Stomach (tissue), 19 donors: ENCODE measurements at places on chromosomes 7 and 10. TPM values are rescaled to one million over a fixed set of nuclear protein-coding genes. Genes with fewer than 3 reads are reported as not detected.

GRCh38 chr10:29970576-29970975, 88.8 kb downstream of the JCAD start:
- DNase-seq = no peak

DNA sequence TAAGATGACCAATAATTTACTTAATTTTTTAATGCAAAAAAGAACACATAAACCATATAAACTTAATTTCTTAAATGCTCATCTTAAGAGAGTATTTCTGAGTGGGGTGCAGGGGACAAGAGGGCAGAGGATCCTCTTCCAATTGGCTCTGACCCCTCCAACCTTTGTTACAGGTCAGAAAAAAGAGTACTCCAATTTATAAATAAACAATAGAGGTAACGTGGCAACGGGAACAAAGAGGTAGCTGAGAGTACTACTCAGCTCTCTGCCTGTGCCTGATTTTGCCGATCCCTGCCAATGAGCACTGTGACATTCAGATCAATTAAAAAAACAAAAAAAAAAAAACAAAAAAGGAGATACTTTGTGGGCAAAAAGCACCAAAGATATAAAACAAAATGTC, 307.9 kb downstream of the PARD3 start:
- no peak for DNase-seq

- DNase-seq = no peak
Measured at GRCh38 chr7:2792856-2793487, 51.1 kb downstream of the GNA12 start.

GRCh38 chr7:54864663-54865062, 105.7 kb upstream of the SEC61G start:
- no peak for DNase-seq

GRCh38 chr10:98560565-98560964, 113.8 kb upstream of the HPS1 start:
- no peak for DNase-seq

DNA sequence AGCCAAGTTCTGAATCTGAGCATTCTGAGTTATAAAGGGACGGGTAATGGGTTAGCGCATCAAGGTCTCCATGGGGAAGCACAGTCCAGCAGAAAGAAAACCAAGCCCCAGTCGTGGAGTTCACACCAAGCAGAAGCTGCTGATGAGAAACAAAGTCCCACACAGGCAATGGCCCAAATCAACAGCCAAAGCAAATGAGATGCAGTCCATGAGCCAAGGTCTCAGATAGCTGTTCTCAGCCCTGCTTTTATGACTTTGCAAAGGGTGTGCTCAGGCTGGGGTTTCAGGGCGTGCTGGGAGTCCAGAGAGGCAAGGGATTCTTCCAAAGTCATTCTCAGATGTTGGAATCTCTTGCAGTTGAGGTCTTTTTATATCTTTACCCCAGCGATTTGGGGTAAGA, 32.0 kb downstream of the THNSL1 start:
- DNase-seq = no peak

The CALHM3 gene
- not detected for polyA plus RNA-seq

DNA sequence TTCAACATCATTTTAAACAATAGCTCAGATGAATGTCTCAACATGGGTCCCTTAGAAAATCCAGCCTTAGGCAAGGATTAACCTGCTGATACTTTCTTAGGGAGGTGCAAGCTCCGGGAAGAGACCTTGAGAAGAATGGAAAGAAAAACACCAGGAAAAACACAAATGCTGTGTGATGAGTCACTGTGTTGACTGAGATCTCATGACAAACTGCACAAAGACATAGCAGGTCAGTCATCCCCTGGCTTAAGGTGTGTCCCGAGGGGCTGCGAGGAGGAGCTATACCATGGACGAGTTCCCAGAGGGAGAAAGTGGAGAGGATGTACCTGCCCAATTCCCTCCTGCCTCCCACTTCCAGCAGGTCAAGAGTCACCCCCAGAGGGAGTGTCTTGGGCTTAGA, 98.0 kb downstream of the TEX36 start:
- DNase-seq = no peak

DNA sequence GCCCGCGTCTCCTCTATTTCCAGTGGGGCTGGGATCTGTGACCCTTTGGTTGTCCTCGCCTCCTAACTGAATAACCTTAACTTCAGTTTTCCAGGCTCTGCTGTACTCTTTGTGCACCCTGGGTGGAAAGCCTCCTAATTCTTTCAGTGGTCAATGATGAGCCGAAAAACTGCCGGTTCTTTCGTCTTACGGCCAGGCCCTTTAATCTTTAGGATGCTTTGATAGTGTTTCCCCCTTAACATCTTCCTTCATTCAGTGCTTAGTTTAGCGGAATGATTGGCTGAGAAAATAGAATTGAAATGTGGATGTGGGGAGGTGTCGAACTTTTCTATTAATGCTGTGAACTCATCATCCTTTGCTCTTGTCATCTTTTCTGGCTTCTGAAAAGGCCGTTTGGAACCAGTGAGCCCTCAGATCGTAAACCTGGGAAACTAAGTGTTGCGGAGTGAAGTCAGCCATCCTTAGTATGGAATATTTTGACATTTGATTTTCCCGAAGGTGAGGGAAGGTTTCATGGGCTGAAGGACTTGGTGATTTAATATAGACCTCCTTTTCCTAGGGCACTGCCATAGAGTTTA, 847 bp downstream of the GARS1 start:
- no peak for DNase-seq

DNA sequence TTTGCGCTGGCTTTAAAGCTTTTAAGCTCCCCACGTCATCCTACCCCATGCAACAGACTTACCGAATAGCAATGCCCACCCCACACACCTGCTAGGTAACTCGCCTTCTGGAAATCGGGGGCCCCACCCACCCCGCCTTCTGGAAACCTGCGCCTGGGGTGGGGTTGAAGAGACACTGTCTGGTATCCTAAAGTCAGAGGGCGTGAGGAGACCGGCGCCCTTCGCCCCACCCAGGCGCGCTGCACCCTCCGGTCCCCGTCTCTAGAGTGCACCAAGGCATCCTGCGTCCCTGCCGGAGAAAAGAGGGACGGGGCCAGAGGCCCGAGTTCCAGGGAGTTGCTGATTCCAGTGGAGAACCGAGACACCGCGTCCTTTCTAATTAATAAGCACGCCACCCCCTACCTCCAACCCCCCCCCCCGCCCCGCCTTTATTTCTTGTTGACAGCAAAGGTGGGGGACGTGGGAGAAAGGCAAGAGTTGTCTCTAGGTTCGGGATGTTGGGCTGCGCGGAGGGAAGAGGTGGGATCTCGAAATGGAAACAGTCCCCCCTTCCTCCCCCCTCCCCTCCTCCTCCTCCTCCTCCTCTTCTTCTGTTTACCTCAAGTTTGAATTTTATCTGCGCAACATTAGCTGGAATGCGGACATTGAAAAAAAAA, 220.9 kb upstream of the MKLN1 start:
- peak; percentile 45 for DNase-seq

The C10orf62 gene
- not detected for polyA plus RNA-seq

GRCh38 chr10:132447446-132448247, 50.6 kb downstream of the PWWP2B start:
- DNase-seq = peak; percentile 84

The LMOD2 gene
- 0.12 TPM for polyA plus RNA-seq

The CHRM2 gene
- polyA plus RNA-seq = not detected

The ZNF727 gene
- polyA plus RNA-seq = not detected

GRCh38 chr7:156499247-156499881, 141.2 kb upstream of the RNF32 start:
- no peak for DNase-seq
